ENCODE measurements at places on chromosomes 5 and 9.

GRCh38 chr9:107137495-107138202, 145.4 kb upstream of the RAD23B start:
- no peak for DNase-seq

DNA sequence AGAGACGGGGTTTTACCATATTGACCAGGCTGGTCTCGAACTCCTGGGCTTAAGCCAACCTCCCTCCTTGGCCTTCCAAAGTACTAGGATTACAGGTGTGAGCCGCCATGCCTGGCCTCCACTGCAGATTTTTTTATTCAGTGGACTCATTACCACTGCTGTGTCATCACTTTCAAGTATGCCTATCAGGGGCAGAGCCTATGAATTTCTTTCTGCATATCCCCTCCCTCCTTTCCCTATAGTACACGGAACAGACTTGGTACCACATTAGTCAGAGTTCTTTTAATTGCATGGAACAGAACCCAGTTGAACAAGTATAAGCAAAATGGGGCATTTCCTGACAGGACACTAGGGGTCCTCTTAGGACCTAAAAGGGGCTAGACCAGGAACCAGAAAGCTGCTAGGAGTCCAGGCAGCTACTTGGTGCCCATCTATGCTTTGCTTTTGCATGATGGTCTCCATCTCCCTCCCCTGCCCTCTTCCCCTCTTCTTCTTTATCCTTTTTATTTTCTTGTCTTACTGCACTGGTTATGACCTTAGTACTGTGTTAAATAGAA, 5.8 kb downstream of the BSPRY start:
- no peak for DNase-seq

DNA sequence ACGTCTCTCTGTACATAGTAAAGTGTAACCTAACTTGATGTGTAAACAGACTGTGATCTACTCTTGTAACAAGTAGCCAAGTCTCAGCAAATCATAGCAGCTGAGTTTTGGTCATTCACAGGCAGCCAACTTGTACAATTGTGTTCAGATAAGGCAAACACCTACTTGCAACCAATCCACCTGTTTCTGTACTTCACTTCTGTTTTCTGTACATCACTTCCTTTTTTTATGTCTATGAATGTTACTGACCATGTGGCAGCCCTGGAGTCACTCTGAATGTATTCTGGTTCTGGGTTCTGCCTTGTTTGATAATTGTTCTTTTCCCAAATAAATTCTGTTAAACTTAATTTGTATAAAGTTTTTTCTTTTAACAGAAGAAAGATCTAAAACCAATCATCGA, 26.0 kb downstream of the RLN2 start:
- no peak for DNase-seq

DNA sequence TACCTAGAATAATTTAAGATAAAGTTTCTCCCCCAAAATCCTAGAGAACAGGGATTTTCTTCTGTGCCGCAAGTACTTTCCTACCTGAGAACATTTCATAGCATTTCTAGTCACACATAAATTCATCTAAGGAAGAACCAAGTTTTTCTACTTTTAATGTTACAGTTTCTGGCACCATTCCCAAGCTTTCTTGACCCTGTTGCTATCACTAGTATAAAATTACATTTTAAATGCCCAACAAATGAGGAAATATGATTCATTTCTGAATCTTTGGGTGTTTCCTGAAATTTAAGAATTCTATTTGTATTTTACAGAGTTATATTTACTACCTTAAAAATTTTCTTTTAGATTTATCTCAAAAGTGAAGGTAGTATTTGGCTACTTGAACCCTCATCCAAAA, 137.8 kb downstream of the LPAR1 start:
- DNase-seq: no peak

DNA sequence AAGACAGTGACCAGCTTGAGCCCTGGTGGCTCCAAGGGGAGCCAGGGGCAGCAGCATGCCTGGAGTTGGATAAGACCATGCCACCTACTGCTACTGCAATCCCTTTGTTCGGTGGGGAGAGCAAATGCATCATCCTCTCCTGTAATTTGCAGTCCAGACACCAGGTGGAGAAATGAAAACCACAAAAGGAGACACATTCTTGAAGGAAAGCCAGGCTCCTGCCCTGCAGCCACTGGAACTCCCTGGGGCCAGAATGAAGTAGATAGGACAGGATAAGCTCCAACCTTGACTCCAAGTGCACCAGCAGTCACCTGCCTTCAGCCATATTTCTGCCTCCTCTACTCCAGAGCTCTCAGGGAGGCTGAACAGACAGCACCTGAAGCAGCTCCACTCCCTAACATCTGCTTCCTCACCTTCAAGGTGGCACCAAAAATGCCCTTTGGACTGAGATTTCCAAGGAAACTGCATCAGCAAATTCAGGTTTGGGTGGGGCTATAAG, 65.1 kb upstream of the IQGAP2 start:
- peak; percentile 20 for DNase-seq

GRCh38 chr5:120823328-120823727, 359.2 kb downstream of the PRR16 start:
- DNase-seq: no peak

DNA sequence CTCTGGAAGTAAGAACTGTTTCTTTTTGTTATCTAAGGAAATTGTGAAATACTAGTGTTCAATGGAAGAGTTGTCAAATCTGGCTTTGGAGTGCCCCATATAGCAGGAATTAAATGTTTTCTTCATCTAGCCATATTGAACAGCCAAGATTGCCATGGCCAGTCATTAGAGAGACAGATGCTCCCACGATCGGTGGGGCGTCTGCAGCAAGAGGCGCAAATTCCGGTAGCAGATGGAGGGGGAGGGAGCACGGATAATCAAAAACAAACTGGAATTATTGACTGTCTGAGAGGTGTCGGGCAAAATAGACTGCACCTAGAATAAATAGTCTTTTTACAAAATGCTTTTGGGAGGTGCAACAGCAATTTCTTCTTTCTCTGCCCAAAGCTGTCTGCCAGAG, 139.1 kb upstream of the FSTL4 start:
- DNase-seq: no peak

DNA sequence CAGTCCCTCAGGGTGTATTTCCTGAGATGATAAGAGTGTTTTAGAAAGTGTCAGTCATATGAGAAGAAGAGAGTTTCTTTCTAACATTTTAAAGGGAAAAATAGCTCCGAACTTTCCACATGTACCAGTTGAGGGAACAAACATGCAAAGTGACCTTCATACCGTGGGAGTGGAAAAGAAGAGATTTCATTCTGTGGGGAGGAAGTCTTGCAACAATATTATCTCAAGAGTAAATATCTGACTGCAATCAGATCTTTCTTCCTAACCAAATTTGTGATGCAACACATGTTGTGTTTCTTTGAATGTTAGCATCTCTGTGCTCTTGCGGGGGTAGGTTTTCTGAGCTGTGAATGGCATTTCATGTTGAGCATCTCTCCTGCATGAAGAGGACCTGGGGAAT, 30.6 kb downstream of the ANKRD55 start:
- no peak for DNase-seq

DNA sequence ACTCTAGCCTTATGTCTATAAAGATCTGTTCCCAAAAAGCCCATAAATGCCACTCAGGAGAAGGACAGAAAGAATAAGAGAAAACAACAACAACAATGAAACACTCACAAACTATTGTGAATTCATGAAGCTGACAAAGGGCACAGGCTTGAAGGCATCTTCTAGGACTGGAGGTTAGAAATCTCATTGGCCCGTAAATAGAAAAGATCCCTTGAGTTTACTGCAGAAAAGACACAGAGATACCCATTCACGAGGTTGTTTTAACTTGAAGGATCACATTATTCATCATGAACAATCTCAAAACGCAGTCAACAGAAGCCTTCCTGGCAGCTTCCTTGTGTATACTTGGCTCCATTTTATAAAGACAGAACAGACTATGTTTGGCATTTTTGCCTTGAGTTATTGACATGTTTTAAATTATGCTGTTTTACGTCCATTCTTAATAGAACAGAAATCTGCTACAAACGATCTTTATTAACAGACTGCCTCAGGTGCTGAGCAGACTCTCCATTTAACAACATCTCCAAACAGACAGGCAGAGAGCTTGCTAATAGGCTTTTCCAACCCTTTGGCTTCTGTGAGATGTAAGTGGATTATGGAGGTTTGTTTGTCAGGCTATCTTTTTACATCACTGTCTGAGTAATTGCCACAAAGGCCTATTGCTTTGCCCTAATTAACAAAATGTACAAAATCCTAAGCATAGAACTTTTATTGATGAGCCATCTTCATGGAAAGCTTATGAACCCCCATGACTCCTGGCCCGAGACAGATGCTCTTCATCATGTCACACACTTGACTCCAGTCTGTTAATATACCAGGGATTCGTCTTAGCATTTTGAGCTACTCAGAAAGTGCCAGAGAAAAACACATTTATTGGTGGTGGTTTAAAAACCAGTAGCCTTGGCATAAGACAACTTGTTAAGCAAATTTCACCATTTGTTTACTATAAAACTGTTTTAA, 735.3 kb upstream of the ZNF608 start:
- no peak for DNase-seq

DNA sequence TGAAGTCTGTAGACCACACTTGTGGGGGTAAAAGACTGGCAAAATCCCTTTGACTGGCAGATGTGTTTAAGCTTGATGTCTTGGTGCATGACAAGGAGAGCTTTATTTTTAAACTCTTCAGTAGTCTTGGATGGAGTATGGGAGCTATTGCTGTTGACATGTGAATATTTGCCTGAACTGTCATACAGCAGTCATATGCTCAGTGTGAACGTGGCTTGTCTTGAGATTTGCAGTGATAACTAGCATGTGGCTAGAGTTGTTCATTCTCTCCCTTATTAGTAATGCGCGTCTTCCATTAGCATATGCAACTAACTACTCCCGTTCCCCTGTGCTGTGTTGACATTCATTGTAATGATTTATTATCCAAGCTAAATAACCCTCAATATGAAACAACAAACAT, 523.6 kb upstream of the WWC1 start:
- DNase-seq: no peak

DNA sequence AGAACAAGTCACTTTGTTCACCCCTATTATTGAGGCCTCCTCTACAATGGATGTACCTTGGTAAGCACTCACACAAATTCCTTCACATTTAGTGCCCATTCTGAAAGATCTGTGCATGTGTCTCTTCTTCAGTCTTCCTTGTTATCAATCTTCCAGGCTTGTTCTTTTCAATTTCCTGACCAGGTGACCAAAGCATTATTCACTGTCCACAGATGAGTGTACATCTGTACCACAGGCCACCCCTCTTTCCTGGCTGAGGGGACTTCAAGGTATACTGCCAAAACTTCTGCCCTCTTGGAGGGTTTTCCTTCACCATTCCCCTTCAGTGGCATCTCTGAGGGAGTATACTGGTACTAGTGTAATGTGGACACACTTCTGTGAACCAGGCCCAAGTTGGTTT, 25.5 kb upstream of the STOM start:
- DNase-seq: no peak

DNA sequence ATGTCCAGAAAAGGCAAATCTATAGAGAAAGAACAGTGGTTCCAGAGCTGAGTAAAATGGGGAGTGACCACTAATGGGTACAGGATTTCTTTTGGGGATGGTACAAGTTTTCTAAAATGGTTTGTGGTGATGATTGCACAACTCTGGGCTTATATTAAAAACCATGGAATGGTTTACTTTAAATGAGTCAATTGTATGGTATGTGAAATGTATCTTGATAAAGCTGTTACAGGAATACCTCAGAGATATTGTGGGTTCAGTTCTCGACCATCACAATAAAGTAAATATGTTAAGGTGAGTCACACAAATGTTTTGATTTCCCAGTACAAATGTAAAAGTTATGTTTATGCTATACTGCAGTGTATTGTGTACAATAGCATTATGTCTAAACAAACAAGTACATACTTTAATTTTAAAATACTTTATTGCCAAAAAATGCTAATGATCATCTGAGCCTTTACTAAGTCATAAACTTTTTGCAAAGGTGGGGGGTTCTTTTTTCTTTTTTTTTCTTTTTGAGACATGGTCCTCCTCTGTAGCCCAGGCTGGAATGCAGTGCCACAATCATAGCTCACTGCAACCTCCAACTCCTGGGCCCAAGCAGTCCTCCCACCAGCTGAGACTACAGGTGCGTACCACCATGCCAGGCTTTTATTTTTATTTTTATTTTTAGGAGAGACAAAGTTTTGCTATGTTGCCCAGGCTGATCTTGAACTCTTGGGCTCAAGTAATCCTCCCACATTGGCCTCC, 65.9 kb downstream of the SHOC1 start:
- no peak for DNase-seq

- no peak for DNase-seq
Measured at GRCh38 chr9:86315078-86315477, 32.7 kb upstream of the ISCA1 start.

DNA sequence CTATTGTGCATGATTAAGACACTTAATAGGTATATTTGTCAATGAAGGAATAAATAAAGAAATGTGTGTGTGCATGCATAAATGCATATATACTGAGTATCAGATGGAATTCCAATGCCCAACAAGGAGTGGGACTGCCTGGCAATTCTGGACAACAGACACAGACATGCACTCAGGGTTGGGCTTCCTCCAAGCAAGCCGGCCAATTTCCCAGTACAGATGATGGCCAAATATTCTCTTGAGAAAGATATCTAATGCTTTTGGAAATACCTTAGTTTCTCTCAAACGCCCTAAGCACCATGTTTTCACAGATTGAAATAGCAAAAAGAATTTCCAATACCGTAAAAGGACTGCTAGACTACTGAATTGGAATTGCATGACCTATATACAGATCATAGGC, 11.1 kb downstream of the FTMT start:
- DNase-seq: no peak

DNA sequence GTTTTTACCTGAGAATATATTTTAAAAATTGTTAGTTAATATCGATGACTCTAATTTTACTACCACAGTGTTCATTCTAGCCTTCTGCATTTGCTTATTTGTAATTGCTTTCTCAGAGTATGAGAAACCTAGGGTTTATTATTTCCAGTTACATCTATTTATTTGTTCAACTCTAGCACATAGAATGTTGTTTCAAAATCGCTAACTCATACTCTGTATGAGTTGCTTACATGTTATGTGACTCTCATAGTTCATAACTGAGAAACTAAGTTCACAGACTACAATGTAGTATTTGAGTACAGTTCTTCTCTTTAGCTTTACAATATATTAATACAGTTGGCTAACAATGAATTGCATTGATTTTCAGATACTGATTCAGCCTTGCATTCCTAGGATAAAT, 103.2 kb downstream of the MACROH2A1 start:
- DNase-seq: no peak

- no peak for DNase-seq
Measured at GRCh38 chr5:15256485-15256884, 243.5 kb upstream of the FBXL7 start.

- no peak for DNase-seq
Measured at GRCh38 chr9:86187121-86187520, 72.3 kb downstream of the C9orf153 start.

- DNase-seq: no peak
Measured at GRCh38 chr5:93621327-93621798, 38.3 kb downstream of the NR2F1 start.

GRCh38 chr9:3902631-3903030, 376.8 kb upstream of the RFX3 start:
- no peak for DNase-seq
